ENCODE measurements at places on chromosomes 5 and 9.

GRCh38 chr9:105246656-105247173, 2.3 kb downstream of the SLC44A1 start:
- DNase-seq = no peak

- DNase-seq = no peak
Measured at GRCh38 chr9:120292606-120293005, 287.4 kb downstream of the CDK5RAP2 start.

DNA sequence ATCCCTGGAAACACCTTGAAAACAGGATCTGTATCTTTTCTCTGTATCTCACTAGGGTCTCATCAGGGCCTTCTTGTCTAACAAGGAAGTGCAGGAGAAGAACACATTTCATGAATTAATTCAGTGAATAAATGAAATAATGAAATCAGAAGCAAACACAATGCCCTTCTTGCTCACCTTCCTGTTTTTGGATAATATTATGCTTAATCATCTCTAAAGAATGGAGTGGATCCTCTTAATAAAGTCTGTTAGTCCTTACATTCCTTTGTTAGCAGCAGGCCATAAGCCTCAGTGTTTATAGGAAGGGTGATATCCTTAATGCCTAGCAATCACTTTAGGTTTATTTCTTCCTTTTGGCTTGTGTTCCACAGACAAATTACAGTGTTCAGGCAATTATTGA, 837.1 kb upstream of the SEMA6A start:
- DNase-seq = no peak

DNA sequence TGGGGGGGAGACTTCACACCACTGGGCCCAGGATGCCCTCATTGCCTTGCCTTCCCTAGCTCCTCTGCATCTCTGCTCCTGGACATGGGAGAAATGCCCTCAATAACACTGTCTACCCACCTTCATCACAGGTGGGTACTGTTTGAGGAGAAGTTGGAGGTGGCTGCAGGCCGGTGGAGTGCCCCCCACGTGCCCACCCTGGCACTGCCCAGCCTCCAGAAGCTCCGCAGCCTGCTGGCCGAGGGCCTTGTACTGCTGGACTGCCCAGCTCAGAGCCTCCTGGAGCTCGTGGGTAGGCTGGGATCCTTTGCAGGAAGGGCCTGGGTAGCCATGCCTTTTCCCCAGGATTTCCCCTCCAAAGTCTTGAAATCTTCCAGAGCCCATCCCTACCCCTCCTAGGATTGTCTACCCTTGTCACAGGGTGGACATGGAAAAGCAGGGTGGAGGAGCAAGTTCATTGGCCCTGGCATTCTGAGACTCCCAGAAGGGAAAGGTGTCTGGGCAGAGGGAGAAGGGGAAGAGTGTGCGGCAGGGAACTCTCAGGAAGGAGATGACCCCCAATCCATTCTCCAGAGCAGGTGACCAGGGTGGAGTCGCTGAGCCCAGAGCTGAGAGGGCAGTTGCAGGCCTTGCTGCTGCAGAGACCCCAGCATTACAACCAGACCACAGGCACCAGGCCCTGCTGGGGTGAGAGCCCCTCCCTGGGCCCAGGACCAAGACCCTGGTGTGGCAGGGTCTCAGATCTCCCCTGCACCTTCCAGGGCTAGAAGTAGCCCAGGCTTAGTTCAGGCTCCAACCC, 886 bp downstream of the SLC4A9 start:
- no peak for DNase-seq

DNA sequence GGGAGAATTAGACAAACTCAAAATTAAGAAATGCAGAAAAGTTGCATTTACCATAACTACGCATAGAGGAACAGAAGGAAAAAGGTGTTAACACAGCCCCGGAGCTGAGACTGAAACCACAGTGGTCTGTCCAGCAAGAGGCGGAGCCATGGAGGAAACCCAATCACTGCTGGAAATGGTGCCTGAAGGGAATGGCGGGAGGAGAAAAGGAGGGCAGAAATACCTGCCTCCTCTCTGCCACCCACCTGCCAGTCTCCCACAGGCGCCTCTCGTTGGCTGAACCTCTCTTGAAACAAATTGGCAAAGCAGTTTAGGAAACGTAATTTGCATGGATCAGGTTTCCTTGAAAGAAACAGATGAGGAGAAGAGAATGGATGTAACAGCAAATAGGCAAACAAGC, 9.7 kb upstream of the PRKACG start:
- no peak for DNase-seq

GRCh38 chr5:73808911-73809310, 182.9 kb downstream of the ARHGEF28 start:
- no peak for DNase-seq
